ENCODE measurements at places on chromosomes 6 and 20.

DNA sequence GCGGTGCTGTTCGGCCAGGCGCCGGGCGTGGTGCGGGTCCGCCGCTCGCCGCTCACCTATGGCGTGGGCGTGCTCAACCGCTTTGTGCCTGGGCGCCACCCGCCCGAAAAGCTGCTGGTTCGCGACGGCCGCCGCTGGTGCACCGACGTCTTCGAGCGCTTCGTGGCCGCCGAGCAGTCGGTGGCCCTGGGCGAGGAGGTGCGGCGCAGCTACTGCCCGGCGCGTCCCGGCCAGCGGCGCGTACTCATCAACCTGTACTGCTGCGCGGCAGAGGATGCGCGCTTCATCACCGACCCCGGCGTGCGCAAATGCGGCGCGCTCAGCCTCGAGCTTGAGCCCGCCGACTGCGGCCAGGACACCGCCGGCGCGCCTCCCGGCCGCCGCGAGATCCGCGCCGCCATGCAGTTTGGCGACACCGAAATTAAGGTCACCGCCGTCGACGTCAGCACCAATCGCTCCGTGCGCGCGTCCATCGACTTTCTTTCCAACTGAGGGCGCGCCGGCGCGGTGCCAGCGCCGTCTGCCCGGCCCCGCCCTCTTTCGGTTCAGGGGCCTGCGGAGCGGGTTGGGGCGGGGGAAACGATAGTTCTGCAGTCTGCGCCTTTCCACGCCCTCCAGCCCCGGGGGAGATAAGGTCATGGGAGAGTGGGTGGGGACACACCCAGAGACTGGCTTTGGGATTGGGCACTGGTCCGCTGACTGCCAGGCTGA, 15.7 kb downstream of the ADISSP start:
- peak; percentile 26 for DNase-seq

DNA sequence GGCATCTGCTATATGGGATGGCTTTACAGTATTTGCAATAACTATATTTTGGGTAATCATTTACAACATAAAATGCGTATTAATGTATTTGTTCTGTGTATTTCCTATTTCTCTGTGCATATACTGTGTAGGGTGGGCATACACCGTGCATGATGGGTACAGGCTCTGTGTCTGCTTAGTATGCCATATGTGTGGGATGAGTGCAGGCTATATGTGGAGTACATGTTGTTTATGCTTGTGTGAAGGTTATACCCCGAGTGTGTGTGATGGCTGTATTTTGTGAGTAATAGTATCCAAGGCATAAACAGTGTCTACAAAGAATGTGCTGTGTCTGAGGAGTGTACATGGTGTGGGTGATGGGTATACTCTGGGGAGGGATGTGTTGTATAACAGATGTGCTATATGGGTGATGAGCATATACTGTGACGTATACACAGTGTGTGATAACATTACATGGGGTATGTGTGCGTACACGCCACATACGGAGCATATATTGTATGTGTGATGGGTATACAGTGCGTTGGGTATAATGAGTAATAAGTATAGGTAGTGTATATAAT, 52.7 kb downstream of the CPXM1 start:
- no peak for DNase-seq

GRCh38 chr6:108727966-108728730, 120.1 kb upstream of the ARMC2 start:
- no peak for DNase-seq

DNA sequence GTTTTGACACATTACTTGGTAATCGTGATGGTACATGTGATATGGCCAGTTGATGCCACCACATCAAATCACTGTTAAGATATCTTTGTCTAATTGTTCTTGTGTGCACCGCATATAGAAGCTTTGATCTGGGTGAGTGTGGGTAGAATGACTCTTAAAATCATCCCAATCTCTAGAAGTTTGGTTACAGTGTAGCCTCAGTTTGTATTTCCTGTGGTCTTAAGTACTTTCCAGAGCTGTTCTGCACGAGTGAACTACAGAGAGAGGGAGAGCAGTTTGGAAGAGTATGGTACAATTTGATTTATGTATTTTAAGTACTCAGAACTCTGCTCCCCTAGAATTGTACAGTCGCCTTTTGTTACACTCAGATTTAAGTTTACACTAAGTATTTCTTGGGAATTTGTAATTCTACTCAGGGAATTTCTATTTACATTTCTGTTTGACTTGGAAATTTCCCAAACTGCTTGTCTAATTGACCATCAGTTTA, 37.5 kb downstream of the SNX9 start:
- peak; percentile 21 for DNase-seq

- no peak for DNase-seq
Observed at GRCh38 chr6:81940451-81940985, 188.0 kb upstream of the TENT5A start.

DNA sequence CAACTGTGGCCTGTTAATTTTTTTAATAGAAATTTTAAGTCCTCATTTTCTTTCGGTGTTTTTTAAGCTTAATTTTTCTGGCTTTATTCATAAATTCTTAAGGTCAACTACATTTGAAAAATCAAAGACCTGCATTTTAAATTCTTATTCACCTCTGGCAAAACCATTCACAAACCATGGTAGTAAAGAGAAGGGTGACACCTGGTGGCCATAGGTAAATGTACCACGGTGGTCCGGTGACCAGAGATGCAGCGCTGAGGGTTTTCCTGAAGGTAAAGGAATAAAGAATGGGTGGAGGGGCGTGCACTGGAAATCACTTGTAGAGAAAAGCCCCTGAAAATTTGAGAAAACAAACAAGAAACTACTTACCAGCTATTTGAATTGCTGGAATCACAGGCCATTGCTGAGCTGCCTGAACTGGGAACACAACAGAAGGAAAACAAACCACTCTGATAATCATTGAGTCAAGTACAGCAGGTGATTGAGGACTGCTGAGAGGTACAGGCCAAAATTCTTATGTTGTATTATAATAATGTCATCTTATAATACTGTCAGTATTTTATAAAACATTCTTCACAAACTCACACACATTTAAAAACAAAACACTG, 10.1 kb downstream of the HFE start:
- DNase-seq, result peak; percentile 93

GRCh38 chr20:48326868-48327267, 500.9 kb downstream of the PREX1 start:
- no peak for DNase-seq
